ENCODE measurements at places on chromosomes 3 and 15.

DNA sequence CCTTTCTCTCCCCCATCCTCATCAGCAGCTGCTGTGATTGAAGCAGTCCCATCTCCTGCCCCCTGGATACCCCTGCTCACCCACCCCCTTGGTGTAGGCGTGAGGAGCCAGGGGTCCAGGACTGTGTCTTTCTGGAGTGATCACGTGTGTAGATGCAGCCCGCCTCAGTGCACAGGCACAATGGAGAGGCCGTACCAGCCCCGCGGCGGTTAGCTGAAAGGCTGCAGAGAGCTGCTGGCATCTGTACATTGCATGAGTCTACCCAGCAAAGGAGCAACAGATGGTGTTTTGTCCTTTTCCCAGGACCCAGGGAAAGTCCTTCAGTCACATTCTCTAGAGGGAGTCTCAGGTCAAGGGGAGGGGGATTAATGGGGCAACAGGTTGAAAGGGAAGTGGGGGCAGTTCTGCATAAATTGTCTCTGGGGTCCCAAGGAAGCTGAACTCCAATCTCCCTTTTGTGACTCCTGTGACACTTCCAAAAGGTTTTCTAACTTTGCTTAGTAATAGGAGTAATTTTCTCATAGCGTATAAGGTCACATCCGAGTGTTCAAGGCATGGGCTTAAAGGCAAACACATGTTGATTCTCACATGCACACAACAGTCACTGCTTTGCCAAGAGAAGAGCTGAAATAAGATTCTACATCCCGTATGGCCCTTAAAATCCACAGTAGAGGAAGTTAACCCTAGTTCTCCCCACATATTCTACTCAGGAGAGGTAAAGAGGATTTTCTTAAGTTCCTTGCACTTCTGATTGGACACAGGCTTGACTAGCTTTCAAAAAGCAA is 7.1 kb downstream of the CSPG5 start:
- no peak for DNase-seq

DNA sequence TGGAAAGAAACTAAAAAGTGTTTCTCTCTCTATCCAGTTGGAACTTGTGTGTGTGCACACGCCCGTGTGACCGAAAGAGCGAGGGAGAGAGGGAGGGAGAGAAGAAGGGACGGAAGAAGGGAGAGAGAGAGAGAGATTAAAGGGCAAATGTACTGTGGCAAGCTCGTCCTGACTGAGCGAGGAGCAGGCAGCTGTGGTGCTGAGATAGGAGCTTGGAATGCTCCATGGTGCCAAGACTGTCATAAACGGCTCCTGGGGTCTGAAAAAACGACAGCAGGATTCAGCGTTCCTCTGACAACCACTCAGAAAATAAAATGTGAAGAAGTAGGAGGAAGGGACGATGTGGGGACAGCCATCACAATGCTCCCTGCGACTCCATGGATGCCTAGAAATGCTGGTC is 276.0 kb downstream of the SV2B start:
- DNase-seq, result no peak

DNA sequence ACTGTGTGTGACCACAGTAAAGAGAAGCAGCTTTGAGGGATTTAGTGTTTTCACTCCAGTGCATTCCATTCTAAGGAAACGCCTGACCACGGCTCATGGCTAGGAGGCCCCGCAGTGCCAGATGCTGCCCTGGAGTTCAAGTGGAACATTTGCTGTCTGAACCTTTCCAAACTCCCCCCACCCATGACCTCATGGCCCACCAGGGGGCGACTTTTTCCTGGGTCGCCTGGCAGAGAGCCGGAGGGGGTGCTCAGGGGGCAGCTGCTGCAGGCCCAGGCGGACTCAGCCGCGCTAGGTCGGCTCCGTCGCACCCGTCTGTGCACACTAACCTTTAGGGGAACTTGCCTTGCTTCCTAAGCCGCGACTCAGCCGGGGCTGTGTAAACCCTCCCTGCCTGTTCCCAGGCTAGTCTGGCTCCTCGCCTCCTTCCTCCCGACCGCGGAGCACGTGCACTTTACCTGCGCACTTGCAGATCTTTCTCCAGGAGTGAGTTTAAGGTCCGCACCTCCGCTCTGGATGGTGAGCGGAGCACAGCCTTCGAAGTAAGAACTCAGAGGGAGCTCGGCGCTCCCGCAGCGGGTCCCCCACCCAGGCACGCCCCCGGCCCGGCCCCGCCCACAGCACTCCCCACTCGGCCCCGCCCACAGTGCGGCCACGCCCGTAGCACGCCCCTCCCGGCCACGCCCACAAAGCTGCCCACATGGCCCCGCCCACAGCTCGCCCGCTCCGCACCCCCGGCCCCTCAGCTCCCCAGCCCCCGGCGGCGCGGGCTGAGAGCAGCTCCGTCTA is at the start of gene OCA2:
Gene OCA2 (minus strand): TSS at position 550 of the 789 bp plus-strand sequence. CDS start 17,441 bp downstream, outside the sequence.
- no peak for DNase-seq

- DNase-seq, result no peak
These were observed 316.8 kb upstream of the CTDSPL start for GRCh38 chr3:37544869-37545352.

- no peak for DNase-seq
These were observed 67.6 kb downstream of the GHSR start for GRCh38 chr3:172380632-172381031.

- DNase-seq, result no peak
These were observed 96.6 kb downstream of the SPRED1 start for GRCh38 chr15:38349251-38349650.

DNA sequence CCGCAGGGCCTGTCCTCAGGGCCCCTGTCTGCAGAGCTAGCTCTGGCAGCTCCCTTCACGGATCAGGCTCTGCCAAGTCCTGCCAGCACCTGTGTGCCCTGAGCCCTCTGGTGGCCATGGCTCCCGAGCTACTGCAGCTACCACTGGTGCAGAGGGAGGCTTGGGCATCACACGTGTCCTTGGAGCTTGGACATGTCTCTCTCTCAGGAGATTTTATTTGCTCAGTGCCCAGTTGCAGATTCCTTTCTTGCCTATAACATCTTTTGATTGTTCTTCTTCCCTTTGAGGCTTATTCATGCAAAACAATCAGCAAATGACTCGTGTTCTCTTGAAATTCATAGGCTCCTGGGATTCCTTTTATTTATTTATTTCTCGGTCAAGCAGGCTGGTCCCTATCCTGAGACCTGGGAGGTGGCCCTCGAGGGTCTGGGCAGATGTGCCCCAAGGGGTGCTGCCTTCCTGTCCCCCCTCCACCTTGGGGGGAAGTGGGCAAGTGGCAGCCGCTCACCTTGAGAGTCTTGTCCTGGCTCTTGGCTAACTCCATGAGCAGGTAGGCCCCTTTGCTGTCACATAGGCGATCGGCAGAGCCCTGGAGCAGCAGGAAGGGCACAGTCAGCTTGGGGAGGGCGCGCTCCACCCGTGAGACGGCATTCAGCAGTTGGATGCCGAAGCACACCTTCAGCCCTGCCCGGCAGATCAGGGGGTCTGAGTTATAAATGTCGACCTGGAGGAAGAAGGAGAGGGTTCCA is 21.9 kb downstream of the ABTB1 start:
- DNase-seq, result peak; percentile 44

DNA sequence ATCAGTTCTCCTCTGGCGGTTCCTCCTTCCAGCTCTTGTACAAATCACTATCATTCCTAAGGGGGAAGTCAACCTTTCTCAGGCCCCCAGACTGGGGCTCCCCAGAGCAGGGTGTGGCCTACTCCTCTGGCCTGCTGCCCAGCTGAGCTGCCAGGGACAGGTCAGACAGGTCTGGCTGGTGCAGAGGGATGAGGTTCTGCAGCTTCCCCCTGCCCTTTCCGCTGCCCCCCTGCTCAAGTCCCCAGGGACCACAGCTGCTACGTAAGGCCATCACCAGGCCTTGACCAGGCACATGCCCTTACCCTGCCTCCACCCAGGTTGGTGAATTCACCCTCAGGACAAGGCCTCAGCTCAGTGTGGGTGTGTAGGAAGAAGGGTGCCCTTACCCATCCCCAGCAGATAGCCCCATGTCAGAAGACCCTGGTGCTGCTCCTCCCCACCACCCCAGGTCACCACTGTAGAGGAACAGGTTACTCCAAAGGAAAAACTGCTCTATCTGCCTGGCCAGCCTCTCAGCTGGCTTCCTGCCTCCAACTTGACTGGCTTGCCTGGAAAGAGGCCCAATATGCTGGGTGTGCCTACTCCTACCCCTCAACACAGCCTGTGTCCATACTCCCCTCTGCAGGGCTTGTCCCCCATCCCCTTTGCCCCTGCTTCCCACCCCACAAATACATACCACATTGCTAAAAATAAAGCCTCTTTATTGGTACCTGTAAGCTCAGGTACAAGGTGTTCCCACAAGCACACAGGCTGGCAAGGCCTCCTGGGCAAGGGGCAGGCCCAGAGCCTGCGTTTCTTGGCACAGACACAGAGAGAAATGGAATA is 12.0 kb downstream of the CSRNP1 start:
- no peak for DNase-seq

DNA sequence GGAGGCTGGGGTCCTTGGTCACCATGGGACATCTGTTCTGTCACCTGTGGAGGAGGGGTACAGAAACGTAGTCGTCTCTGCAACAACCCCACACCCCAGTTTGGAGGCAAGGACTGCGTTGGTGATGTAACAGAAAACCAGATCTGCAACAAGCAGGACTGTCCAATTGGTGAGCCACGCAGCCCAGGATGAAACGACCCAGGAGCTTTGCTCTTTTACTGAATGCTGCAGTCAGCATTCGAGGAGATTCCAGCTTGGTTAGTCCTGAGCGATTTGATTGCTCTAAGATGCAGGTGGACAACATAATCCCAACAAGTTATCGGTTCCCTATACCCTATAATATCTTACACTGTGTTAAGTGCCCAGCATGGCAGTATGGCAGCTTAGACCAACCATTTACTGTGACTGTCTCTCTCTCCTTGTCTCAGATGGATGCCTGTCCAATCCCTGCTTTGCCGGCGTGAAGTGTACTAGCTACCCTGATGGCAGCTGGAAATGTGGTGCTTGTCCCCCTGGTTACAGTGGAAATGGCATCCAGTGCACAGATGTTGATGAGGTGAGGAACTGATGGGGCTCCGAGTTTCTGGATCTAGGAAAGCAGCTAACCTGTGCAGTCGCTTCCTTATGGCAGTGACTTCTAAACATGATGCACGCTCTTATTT is 7.8 kb downstream of the THBS1 start:
- no peak for DNase-seq

- DNase-seq, result no peak
These were observed 88.8 kb downstream of the CPN2 start for GRCh38 chr3:194262176-194262924.

DNA sequence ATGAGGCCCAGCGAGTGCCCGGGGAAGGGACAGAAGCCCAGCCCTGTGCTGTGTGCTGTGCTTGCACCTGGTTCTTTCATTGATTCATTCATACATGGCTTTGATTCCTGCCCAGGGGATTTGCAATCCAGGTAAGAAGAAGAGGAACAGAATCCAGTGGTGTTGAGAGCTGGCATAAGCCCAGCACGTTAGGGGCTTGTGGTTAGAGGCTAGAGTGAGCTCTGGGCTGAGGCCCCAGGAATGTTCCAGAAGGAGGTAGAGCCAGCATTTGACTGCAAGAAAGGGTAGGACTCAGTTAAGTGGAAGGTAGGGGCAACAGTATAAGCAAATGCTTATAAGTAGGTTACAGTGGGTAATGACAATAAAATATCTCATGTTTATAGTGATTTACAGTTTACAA is 2.3 kb downstream of the VWA5B2 start:
- no peak for DNase-seq
